Stimulated activated CD8-positive, alpha-beta memory T cell treated with anti-CD3 and anti-CD28 coated beads, Interleukin-4, amount 100 ng/mL, for 4 hours (primary cell): ENCODE measurements at places on chromosomes 6 and 20.
A peak's percentile ranks its signal among the peaks of the same experiment; 100 is the strongest.

DNA sequence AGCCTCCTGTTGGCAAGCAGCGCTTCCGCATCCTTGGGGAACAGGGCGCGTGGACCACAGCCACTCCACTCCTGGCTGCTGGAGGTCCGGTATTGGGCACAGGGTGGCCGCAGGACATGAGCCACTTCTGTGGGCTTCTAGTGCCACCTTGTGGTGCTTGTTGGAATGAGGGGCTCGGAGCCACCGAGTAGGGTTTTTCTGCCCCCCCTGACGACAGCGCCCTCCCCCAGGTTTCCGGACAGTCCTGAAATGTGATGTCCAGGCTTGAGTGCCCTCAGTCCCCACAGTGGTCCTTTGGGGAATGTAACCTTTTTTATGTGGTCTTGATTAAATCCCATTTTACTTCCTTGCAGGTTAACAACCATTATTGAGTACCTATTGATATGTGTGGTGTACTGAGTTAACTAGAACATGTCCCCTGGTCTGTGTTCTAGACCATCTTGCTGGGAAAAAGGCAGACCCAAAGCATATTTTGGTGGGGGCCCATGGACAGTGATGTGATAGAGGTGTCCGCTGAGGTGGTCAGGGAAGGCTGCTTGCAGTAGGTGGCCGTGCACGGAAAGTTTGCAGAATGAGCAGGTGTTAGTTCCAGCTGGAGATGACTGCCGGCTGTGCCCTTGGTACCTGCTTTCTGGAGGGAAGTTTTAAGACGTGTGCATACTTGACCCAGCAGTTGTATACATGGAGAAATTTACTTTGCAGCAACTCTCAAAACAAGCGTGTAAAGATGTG, 70.0 kb downstream of the PTPN1 start:
- DNase-seq: peak; percentile 13

- DNase-seq: no peak
Observed at GRCh38 chr6:7173843-7174503, 66.2 kb downstream of the RREB1 start.

DNA sequence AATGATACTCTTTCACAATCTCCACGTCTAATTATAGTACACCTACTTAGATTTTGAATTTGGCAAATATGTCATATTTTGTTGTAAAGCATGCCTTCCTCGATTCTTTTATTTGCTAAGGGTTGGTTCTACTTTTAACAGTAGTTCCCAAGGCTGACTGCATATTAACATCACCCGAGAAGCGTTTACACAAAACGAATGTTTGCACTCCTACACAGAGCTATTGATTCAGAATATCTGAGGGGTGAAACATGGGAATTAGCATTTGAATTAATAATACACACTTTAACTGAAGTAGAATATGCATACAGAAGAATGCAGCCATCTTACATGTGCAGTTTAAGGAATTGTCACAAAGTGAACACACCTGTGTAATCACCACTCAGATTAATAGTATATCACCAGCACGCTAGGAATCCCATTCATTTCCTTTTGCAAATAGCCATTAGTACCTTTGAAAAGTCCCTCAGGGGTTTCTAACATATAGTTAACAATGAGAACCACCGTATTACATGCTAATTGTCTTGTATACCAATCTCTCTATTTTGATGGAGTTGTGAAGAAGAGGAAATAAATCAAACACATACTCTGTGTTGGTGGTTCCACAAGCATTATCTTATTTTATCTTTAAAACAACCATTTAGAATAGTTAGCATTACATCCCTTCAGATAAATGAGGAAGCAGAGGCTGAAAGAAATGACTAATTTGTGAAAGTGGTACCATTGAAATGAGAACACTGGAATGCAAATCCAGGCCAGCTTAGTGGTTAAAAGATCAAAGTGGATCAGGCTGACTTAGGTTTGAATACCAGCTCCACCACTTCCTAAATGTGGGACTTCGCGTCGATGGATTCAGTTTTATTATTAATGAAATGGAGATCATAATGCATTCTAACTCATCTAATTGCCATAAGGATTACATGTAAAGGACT, 317.6 kb downstream of the HDGFL1 start:
- DNase-seq: no peak

- no peak for DNase-seq
Observed at GRCh38 chr6:21305893-21306332, 287.6 kb upstream of the SOX4 start.

DNA sequence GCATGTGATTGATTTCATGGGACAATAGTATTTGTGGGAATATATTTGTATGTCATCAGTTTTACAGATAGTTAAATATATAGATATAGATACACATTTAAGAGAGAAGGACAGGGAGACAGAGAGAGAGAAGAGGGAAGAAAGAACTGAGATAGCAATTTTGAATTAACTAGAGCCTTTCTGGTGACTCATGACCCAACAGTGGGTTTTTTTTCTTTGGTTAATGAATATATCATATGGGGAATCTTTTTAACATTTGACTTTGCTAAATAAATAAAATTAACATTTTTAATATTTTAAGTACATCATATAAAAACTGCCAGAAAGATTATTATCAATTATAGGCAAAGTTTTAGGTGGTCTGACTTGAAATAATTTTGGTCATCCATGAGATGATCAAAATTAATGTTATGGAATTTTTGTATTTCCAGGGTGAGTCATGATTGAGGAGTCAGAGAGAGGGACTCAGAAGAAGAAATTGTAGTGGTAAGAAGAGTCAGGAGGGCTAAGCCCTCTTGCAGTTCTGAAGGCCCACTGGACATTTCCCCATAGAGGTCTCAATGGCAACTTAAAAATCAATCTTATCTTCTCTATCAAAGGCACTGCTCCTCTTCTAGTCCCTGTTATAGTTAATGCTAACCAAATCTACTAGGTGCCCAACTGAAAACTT, 508.1 kb upstream of the MAP3K7 start:
- DNase-seq: no peak

DNA sequence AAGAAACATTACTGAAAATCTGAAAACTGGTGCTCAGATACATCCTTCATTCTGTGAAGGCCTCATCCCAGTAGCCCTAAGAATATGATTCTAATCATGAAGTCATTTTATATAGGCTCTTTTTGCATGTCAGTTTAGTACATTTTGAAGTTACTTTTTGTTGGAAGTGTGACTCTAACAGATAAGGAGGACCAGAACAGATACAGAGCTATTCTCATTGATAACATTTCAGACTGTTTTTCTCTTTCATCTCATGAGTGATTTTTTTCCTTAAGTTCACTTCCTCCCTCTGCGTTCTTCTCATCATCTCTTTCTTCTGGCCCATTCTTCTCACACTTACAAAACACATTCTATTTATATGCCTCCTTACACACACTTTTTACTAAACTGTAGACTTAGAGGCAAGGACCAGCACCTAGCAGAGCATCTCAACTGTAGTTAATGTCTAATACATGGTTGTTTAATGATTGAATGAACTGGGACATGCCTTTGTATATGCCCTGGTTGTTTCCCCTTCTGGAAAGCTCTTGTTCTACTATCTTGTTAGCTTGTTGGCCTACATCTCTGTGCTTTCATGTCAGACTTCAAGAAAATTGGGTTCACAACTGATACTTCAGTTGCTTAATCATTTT, 8.7 kb downstream of the CTNNBL1 start:
- no peak for DNase-seq

GRCh38 chr6:44321210-44321609, 8.1 kb upstream of the AARS2 start:
- no peak for DNase-seq

- no peak for DNase-seq
Observed at GRCh38 chr20:35776513-35777101, 4.8 kb downstream of the PHF20 start.

GRCh38 chr20:49306903-49307620, 29.2 kb upstream of the ZNFX1 start:
- DNase-seq: no peak

DNA sequence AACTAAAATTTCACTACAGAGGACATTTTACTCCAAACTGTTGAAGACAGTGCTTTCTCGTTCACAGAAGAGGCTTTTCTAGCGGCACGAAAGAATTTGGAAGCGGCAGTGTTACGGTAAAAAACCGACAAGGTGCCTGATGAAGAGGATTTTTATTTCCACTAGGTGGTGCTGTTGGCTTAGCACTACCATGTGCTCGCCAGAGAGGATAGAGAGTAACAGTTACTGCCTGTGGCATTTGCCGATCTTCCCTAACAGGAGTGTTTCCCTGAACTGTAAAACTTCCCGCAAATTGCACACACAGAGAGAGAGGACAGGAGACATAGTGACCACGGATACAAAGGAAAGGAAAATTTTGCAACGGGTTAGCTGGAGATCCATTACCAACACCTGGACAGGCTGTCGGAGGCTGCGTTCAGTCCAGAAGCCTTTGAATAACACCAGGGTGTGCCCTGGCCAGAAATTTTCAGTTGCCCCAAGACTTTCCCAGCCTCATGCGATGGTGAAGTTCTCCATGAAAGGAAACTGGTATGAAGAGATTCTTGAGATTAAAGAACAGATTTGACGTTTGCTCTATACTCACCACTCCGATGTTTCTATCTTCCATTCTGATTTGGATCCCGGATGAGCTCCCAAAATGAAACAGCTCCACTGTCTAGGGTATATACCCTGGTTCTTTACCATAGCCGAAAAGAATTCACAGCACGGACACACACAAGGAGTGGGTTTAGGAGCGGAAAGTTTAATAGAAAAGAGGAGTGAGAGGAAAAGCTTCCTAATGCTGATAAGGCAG, 48.1 kb downstream of the HLA-DPB1 start:
- DNase-seq: no peak

DNA sequence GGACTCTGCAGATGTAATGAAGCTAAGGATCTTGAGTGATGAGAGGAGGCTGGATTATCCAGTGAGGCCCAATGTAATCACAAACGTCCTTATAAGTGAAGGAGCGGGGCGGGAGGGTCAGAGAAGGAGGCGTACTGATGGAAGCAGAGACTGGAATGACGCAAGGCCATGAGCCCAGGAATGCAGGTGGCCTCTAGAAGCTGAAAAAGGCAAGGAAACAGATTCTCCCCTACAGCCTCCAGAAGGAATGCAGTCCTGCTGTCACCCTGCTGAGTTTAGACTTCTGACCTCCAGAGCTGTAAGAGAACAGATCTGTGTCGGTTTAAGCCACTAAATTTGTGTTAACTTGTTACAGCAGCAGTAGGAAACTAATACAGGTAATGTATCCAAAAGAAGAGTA, 227.9 kb downstream of the PTPRT start:
- no peak for DNase-seq

DNA sequence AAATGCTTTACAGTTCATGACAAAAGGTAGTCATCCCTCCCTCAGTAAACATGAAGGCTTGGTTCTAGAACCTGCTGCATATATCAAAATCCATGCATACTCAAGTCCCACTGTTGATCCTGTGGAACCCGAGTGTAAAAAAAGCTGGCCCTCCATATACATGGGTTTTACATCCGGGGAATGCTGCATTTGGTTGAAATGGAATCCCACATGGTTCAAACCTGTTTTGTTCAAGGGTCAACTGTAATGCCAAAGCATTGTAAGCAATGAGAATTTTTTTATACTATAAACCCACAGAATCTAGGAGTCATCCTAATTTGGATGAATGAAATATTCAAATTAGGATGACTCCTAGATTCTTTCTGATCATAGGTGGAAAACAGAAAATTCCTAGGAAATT, 5.9 kb upstream of the HDAC2 start:
- no peak for DNase-seq

DNA sequence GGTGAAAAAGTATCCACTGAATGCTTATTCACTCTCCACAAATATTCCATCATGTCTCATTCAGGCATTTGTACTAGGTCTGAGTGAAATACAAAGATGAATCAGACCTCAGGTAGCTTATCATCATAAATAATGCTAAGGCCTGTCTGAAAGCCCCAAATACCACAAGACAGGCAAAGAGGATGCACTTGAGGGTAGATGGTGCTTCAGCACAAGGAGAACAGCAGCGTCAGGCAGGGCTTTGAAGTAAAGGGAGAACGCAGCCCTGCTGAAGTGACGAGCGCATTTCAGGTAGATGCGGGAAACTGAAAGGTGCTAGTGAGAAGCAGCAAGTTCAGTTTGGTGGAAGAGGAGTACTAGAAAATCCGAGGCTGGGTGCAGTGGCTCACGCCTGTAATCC, 38.7 kb downstream of the MAP3K5 start:
- peak; percentile 15 for DNase-seq
